Effector CD4-positive, alpha-beta T cell (primary cell): ENCODE measurements at places on chromosomes 4 and X.

DNA sequence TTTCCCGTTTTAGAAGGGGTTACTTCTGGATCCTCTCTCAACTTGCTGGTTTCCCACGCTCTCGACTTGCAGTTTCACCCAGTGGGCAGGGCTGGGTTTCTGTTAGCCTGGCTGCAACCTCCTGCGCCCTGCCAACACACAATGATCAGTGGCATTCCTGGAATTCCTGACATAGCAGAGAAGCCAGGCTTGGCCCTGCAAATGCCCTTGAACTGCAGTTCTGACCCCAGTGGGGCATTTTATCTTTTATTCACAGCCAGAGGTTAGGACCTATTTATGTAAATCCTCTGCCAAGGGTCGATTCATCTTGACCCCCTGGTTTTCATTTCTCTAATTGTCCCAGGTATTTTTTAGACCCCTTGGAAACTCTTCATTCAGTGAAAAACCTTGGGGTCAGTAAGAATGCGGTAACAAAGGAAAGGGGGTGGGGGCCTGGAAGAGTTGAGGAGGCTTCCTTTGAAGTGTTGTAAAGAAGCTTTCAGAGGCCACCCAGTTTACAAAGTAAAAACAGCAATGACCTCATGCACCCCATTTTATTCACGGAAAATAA, 217.6 kb downstream of the ZNF674 start:
- DNase-seq, result no peak

GRCh38 chr4:36230534-36230933, 13.8 kb downstream of the ARAP2 start:
- no peak for DNase-seq

DNA sequence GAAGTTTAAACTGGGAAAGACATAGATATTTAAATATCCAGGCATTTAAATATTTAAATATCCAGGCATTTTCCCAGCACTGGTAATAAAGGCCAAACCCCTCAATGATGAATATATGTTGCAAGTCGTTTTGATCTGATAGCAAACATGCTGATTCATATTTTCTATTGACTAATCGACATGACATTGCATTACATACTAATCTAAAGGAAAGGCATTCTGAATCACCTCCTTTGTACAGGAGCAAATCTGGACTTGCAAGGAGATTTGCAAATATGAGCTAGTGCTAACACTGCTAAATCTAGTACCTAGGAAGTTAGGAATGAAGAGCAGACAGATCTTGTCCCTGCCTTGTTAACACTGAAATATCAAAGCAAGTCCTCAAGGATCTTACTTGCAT, 207.3 kb downstream of the SLC7A11 start:
- no peak for DNase-seq

- no peak for DNase-seq
Measured at GRCh38 chr4:73007526-73008100, 61.9 kb downstream of the COX18 start.

DNA sequence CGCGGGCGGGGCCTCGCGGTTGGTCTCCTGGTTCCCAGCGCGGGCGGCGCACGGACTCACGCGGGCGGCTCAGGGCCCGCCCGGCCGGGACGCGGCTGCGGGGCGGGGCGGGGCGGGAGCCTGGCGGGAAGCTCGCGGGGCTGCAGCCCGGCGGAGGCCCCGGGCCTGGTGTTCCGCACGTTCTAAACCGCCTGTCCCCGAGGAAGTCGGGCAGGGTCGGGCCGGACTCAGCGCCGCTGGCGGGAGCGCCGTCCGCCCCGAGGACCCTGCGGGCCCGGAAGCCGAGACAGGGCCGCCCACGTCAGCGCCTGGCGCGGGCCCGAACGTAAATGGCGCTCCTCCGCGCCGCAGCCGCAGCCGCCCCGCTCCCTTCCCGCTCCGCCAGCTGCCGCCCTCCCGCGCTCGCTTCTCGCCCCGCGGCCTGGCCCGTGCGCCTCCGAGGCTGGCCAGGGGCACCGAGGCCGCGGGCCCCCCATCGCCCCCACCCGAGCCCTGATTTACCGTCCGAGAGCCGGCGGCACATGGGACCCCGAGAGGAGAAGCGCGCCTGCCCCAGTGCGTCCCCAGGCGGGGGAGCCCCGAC, 309 bp upstream of the CTBP1 start:
- peak; percentile 79 for DNase-seq

DNA sequence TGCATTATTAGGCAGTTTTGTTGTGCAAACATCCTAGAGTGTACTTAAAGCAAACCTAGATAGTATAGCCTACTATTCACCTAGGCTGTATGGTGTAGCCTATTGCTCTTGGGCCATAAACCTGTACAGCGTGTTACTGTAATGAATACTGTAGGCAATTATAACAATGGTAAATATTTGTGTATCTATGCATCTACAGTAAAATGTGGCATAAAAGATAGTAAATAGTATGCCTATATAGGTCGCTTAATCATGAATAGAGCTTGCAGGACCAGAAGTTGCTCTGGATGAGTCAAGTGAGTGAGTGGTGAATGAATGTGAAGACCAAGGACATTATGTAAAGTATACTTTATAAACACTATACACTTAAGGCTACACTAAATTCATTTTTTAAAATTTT, 16.6 kb downstream of the USO1 start:
- no peak for DNase-seq

DNA sequence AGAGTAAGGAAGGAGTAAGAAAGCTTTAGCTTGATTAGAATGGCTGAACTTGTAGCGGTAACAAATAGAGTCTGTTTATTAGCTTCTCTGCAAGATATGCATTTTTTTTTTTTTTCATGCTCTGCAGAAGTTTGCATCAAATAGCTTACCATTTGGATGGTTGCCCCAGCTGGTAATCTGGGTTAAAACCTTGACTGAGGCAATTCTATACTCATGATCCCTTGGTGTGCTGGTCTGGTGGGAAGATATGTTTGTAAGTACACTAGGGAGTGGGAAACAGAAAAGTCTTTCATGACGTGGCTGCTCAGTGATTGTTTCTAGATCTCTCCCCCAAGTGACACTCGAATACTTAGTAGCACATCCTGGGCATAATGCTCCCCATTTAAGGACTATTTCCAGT, 32.1 kb downstream of the SEPTIN11 start:
- DNase-seq, result no peak

DNA sequence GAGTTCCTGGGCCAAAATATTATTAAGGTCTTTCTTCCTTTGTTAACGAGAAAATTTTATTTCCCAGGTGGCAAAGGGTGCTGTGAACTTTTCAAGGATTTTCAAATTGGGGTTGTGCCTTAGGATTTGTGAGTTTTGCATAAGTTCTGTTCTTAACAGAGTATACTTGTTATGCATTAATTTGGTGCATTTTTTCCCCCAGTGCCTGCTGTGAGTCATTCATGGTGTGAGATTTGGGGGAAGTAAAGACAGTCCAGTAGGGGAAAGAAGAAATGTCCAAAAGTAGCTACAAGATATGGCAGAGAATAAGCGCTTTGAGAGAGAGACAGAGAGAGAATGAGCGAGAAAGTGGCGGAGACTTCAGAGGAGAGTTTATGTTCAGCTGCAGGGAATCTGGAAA, 239.2 kb downstream of the ARHGAP10 start:
- no peak for DNase-seq

DNA sequence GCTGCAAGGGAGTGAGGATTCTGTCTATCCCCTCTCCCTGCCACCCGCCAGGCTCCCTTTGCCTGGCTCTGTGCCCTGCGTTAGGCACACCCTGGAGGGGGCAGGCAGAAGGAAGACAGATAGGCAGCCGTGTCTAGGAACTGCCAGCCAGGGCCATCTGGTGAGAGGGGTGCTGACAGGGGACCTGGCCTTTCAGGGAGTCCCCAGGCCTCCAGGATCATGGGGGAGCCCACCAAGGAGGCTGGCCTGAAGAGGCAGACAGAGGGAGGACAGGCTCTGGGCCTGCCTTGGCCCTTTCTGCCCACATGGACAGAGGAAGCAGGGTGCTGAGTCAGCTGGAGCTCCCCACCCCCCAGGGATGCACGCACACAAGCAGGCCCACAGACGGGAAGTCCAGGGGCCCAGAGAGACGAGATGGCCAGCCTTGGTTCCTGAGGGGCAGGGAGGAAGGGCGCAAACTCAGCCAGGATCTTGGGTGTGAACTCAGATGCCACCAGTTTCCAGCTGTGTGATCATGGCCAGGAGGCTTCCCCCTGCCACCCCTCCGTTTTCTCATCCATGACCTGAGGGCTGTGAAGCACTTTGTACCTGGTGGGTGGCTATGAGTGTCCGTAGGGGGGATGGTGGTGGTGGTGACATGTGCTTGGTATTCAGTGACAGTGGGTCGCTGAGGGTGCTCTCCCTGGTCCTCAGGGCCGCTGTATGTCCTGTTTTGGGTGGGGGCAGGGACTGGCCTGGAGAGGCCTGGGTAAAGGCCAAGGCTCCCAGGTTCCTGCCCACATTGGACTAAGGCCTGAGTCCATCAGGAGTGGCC, 1.8 kb downstream of the SH3BP2 start:
- no peak for DNase-seq

DNA sequence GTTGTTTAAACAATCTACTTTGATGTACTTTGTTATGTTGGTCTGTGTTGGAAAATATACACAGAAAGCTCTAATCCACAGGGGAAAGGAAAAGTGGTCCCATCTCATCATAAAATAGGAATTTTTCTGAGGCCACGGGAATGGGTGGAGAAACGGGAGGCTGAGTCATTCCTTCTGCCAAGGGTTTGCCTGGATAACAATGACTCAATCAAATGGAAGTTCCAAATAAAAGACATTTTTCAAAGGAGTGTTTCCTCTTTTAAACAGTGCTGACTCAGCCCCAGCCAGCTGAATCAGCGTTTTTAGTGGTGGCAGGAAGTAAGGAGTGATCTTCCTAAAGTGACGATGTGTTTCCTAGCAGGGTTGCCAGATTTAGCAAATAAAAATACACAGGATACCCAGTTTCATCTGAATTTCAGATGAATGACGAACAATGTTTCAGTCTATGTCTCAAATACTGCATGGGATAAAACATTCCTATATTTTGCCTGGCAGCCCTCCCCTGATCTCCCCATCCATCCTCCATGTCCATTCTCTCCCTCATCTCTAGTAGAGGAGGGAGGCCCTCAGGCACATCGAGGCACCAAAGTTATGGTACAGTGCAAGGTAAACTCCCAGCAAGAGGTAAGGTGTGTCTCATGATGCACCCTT, 345.4 kb upstream of the GATB start:
- no peak for DNase-seq

DNA sequence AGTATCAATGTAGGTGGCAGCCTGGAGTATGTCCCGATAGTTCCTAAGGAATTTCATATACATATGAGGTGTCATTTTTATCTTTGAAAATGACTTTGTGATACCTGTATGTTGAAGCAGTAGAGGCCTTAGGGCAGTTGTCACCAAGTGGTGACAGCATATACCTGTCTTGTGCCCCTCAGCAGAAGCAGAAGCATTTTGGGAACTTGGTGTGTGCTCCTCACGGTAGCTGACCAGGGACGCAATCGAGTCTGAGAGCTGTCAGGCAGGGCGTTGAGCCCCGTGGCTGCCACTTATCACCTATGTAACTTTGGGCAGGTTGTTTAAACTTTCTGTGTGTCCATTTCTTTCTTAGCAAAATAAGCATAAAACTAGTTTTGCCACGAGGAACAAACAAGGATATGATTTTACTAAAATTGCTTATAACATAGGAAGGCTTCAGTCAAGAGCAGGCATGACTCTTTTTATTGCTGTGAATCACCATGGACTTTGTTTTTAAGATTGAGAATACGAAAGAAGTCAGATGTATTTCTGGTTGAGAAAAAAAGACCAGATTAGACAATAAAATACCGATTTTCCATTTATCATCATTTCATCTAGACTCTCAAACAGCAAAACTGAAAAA, 161.5 kb downstream of the CPE start:
- DNase-seq, result no peak

GRCh38 chr4:109875106-109875505, 27.2 kb downstream of the LRIT3 start:
- no peak for DNase-seq

- no peak for DNase-seq
Measured at GRCh38 chr4:116302990-116303735, 782.2 kb downstream of the TRAM1L1 start.

DNA sequence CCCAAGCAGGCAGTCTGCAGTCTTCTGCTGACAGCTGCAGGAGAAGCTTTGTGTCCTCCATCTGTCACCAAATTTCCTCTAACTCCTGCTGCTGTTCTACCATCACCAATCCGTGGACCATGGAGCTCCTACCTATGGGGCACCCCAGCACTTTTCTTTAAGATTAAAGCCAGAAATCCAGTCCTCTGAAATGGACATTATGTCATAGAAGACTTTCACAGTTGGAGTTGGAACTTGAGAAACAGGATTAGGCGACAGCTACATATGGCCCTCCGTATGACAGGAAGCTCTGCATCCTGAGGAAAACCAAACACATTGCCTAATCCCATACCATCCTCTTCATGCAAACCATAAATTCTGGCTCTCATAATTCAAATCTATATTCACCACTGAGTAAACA, 470.6 kb upstream of the GALNTL6 start:
- DNase-seq, result no peak

DNA sequence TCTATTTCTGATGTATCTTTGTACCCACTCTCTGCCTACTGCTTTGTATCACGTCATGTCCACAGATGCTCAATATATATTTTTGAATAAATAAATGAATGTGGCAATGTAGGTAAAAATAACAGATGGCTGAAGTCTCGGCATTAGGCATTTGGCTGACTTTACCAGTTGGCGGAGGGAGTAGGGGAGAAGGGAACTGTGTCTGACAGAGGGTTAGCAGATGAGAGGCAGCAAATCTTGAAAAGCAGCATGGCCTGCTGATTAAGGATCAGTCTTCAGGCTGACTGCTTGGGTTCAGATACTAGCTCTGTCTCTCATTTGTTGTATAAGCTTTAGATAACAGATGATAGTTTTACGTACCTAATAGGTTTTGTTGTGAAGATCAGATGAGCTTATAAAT, 31.9 kb upstream of the RASGEF1B start:
- DNase-seq, result no peak

- DNase-seq, result no peak
Measured at GRCh38 chrX:2609431-2610238, 81.5 kb upstream of the CD99 start.
